ENCODE measurements at places on chromosomes 16 and 17.

DNA sequence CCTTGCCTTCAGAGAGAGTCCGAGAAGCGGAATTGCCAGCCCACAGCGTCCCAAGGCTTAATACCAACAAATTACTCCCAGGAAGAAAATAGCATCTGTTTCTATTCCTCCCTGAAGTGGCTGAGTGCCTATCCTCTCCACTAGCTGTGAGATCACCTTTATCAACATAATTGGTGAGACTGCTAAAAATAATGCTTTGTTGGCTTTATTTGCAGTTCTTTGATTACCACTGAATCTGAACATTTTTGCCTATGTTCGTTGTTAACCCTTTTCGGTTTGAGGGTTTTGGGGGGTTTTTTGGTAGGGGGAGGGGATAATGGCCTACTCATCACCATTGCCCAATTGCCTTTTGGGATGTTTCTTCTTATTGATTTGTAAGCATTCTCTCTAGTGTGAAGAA is 31.0 kb downstream of the MMP15 start:
- no peak for DNase-seq

DNA sequence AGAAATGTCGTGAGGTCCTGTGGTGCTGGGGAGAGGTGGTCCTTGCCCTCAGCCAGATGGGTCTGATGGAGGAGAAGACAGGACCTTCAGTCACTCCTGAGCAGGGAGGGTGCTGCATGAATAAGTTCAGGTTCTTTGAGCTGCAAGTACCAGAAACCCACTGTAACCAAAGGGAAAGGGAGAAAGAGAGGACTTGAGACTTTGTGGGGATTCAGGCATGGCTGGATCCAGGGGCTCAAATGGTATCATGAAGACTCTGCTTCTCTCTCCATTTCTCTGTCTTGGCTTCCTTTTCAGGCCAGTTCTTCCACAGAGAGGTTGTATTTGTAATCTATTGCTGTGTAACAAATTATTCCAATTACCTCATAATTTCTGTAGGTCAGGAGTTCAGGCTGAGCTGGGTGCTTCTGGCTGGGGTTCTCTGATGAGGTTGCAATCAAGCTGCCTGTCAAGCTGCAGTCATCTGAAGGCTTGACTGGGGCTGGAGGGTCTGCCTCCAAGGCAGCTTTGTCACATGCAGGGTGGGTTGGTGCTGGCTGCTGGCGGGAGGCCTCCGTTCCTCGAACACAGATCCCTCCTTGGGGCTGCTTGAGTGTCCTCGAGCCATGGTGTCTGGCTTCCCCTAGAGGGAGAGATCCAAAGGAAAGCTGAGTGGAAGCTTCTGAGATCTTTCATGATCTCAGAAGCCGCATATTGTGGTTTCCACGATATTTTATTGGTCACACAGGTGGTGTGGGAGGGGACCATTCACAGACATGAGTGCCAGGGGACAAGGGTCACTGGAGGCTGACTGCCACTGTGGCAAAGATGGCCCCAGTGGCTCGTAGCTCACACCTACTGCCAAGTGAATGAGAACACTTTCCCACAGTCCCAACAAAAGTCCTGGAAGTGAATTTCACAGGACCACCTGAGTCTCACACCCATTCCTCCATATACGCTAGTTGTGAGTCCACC is 5.9 kb upstream of the ADCY7 start:
- DNase-seq, result no peak

DNA sequence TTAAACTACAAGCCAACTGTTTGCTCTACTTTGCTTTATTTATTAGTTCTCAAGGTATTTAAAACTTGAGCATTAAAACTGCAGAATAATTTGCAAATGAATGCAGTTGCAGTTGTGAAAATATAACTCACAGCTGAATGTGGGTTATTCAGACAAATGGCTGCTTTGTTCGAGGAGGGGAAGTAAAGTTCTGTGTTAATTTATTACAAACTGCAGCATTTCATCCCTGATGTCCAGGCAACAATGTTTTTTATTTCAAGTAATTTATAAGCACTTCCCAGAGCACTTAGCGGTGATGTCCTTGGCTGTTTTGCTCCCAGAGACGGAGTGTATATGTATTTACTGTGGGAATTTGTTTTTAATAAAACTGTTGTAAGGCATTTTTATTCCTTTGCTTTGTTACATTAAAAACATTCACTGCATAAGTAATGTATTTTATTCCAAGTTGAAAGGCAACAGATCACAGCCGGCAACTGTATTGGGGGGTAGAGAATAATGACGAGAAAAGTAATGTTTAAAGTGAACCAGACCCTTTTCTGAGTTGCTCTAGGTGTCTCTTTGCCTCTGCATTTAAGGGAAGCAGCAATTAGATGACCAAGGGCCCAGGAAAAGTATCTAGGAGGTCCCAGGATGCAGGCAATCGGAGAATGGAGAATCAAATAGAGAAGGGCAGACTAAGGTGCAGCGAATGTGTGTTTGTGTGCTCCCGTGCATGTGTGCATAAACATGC is 291.2 kb upstream of the SALL1 start:
- peak; percentile 32 for DNase-seq

- peak; percentile 97 for DNase-seq
Observed at GRCh38 chr16:89922477-89922883, 662 bp upstream of the TUBB3 start.

- no peak for DNase-seq
Observed at GRCh38 chr17:29148257-29148789, 31.9 kb downstream of the MYO18A start.

DNA sequence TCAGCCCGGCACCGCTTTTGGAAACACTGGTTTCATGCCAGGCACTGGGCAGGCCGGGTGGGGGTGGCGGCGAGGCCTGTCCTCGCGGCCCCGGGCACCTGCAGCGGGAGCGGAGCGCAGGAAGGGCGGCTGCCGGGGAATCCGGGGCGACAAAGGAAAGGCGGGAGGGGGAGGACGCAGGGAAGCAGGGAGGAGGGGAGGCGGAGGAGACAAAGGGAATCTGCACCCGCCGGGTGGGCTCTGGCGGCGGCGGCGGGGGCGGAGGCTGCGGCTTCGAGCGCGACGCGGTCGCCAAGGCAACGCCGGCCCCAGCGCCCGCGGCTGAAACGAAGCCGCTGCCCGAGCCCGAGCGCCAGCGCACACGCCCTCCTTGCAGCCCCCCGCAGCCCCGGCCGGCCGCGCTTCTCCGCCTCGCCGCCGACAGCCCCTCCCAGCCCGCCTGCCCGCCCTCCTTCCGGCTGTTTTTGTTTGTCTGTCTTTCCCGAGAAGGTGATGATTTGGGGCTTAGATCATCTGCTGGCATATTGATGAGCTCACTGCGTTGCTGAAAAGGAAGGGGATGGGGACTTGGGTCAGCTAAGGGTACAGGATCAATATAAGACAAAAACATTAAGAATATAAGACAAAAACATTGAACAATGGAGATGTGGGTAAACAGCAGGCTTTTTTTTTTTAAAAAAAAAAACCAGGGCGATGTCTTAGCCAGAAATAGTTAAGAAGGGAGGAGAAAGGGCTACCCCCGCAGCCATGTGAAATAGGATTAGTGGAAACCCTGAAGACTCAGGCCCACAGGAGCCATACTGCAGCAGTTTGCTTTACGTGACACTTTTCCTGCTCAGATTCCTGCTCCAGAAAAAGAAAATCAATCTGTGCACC is 32.7 kb downstream of the CDK5R1 start:
- peak; percentile 66 for DNase-seq

Measured in astrocyte of the hippocampus (primary cell).